T-helper 2 cell treated with Interferon-gamma antibody and Interleukin-4, amounts not matched to agents 5 μg/mL and 100 μg/mL, for 36 hours (primary cell): ENCODE measurements at places on chromosomes 6 and 20.

GRCh38 chr6:121823437-121823851 lies 388.0 kb downstream of the GJA1 start:
- H3K27me3 ChIP-seq, result no peaks in the 10 kb centered on the region
- DNase-seq, result no peak
- no peaks in the 10 kb centered on the region for H3K4me1 ChIP-seq
- peaks cover 3% of the 10 kb centered on the region for H3K36me3 ChIP-seq
- no peak overlapping the region for H3K27ac ChIP-seq

DNA sequence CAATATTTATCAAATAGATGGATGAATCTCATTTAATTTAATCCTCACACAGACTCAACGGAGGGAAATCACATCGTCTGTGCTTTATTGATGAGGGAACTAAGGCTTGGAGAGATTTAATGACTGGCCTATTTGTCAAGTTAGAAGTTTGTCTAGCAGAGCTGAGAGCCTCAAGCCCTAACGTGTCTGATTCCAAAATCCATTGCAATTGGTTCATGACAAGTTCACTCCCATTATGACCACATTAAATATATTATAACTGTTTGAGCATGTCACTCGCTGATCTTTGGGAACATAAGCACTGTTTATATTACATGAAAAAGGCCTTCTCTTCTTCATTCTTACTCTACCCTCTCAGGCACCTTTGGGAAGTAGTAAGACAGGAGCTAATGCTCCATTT lies 89.4 kb upstream of the SIRPA start:
- H3K27me3 ChIP-seq, result peaks cover 47% of the 10 kb centered on the region
- H3K36me3 ChIP-seq, result no peaks in the 10 kb centered on the region
- peaks cover 9% of the 10 kb centered on the region for H3K4me1 ChIP-seq
- H3K4me3 ChIP-seq, result no peak overlapping the region

DNA sequence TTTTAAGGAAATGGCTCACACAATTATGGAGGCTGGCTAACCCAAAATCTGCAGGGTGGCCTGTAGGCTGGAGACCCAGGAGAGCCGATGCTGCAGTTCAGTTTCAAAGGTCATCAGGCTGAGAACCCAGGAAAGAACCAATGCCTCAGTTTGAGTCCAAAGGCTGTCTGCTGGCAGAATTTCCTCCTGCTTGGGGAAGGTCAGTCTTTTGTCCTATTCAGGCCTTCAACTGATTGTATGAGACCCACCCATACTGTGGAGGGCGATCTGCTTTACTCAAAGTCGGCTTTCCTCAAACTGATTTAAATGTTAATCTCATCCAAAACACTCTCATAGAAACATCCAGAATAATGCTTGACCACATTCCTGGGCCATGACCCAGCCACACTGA lies 189.7 kb upstream of the CDYL start:
- H3K27me3 ChIP-seq, result no peaks in the 10 kb centered on the region
- no peak overlapping the region for H3K4me3 ChIP-seq
- H3K27ac ChIP-seq, result no peak overlapping the region
- H3K4me1 ChIP-seq, result no peaks in the 10 kb centered on the region

DNA sequence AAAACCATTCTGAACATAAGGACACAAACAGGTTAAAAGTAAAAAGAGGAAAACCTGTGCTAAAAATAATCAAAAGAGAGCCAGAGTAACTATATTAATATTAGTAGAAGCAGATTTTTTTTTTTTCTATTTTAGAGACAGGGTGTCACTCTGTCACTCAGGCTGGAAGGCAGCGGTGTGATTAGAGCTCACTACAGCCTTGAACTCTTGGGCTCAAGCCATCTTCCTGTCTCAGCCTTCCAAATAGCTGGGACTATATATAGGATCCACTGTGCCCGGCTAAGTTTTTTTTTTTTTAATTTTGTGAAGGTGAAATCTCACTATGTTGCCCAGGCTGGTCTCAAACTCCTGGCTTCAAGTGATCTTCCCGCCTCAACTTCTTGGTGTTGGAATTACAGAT lies 33.4 kb upstream of the PLN start:
- H3K27me3 ChIP-seq, result no peaks in the 10 kb centered on the region
- peaks cover 6% of the 10 kb centered on the region for H3K4me1 ChIP-seq
- no peak overlapping the region for H3K27ac ChIP-seq
- no peak overlapping the region for H3K4me3 ChIP-seq
- no peak for DNase-seq

DNA sequence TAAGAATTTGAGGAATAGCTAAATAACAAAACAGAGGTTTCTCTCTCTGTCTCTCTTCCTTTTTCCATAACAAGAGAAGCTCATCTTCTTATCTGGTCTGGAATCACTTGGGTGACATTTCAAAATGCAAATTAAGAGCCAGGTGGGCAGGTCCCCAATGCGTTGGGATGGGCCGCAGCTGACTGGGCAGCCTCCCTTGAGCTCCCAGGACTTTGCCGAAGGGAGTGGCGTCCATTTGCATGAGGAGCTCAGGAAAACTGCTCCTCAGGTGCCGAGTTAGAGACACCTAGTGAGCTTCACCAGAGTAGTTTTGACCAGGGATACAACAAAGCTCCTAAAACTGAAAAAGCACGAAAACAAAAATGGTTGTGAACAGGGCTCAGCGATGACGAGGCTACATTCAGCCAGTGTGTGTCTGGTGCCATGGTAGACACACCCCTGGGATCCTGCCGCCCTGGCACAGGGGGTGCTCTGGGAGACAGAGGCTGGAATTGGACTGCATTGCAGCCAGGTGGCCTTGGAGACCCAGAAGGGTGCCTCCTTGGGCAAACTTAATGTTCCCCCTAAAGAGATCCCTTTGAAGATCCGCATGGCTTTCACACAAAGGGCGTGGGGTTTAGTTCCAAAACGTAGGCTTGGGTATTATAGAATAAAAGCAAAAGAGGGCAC lies 13.5 kb upstream of the SERPINB6 start:
- no peak overlapping the region for H3K27ac ChIP-seq
- peaks cover 16% of the 10 kb centered on the region for H3K4me1 ChIP-seq
- no peaks in the 10 kb centered on the region for H3K36me3 ChIP-seq
- peaks cover 10% of the 10 kb centered on the region for H3K27me3 ChIP-seq
- DNase-seq, result no peak

- H3K36me3 ChIP-seq, result peaks cover 40% of the 10 kb centered on the region
- no peaks in the 10 kb centered on the region for H3K27me3 ChIP-seq
- H3K27ac ChIP-seq, result peak overlapping the region; percentile 78
- peak; percentile 69 for DNase-seq
- peak overlapping the region; percentile 70 for H3K4me3 ChIP-seq
Measured at GRCh38 chr6:89952686-89953085, 58.4 kb downstream of the GJA10 start.

DNA sequence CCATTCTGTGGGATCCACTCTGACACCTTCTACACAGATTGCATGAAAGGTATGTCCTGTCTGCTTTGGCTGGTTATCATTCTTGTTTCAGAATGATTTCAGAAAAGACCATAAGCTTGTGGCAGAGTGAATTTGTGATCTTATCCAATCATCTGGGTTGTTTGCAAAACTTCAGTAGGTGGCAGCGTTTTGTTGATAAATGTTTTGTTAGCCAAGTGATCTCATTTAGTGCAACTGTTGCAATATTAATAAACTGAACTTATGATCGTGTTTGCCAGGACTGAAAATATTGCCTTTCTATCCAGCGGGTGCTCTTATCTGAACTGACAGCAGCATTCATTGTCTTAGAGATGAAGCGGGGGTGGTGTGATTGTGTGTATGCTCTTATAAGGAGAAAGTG lies 613.2 kb upstream of the NOX3 start:
- DNase-seq, result no peak
- no peaks in the 10 kb centered on the region for H3K36me3 ChIP-seq
- no peak overlapping the region for H3K27ac ChIP-seq
- no peak overlapping the region for H3K4me3 ChIP-seq
- H3K27me3 ChIP-seq, result no peaks in the 10 kb centered on the region

- no peak overlapping the region for H3K27ac ChIP-seq
- H3K27me3 ChIP-seq, result no peaks in the 10 kb centered on the region
- H3K36me3 ChIP-seq, result no peaks in the 10 kb centered on the region
- DNase-seq, result no peak
- no peak overlapping the region for H3K4me3 ChIP-seq
Measured at GRCh38 chr6:170238741-170239565, 51.9 kb downstream of the DLL1 start.

GRCh38 chr20:59253779-59254319 lies 46.6 kb upstream of the EDN3 start:
- peak overlapping the region; percentile 81 for H3K4me3 ChIP-seq
- peaks cover 1% of the 10 kb centered on the region for H3K27me3 ChIP-seq
- DNase-seq, result peak; percentile 24
- H3K4me1 ChIP-seq, result peaks cover 47% of the 10 kb centered on the region
- H3K27ac ChIP-seq, result peak overlapping the region; percentile 93
- H3K36me3 ChIP-seq, result peaks cover 45% of the 10 kb centered on the region

DNA sequence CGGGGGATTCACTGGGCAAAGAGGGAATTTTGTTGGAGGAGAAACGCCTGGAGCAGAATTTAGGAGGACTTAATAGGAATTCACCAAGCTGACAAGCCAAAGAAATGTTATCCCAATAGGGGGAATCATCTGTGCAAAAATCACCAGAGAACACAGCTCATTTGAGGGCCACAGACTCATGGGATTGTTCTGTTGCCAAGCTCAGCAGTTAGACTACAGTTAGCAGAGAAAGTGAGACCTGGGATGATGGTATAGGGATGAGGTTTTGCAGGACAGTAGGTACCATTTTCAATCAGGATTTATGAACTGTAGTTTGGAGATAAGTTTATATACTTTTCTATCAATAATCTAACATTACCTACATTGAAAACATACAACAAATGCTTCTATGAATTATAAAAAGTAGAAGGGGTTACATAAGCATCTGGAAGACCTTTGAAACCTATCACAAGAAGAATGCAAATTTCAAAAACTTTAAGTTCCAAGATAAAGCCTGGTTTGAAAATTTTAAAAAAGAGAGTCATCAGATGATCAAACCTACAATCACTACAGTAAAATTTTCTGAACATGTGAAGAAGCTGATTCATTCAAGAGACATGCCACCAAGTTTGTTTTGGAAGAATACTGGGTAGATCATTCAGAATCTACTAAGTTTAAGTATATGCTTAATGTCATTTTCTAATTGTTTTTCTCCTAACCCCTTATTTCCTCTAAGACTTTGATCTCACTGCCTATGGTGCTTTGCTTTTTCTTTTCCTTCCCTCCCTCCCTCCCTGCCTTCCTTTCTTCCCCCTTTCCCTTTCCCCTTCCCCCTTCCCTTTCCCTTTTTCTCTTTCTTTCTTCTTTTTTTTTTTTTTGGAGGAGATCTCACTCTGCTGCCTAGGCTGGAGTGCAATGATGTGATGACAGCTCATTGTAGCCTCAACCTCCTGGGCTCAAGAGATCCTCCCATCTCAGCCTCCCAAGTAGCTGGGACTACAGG lies 81.5 kb downstream of the KIF13A start:
- H3K36me3 ChIP-seq, result no peaks in the 10 kb centered on the region
- no peak overlapping the region for H3K4me3 ChIP-seq
- H3K27me3 ChIP-seq, result peaks cover 15% of the 10 kb centered on the region

- no peaks in the 10 kb centered on the region for H3K4me1 ChIP-seq
- no peak overlapping the region for H3K4me3 ChIP-seq
Measured at GRCh38 chr20:37375227-37375626, 29.3 kb downstream of the SRC start.

DNA sequence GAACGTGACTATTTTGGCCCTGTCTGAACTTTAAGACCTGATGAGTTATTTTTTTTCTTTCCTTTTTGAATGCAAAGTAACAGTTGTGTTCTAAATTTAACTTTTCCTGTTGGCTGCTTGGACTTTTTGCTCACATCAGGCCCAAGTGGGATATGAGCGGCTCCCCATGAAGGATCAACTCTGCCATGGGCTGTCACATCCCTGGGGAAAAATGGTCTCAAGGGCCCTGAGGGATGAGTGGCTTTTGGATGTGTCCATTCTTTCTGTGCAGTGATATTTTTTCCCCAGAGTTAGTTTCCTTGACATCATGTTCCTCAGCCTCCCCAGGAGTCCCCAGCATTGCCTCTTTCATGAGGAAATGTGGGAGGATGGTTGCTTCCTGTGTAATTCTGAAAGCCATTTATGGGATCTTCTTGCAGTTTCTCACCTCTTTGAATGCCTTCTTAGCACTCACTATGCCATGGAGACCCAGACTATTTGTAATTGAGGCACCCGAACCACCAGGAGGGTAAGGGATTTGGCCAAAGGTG lies 92.5 kb downstream of the SLC24A3 start:
- no peak overlapping the region for H3K4me3 ChIP-seq
- H3K36me3 ChIP-seq, result no peaks in the 10 kb centered on the region
- no peaks in the 10 kb centered on the region for H3K4me1 ChIP-seq
- DNase-seq, result no peak
- H3K27me3 ChIP-seq, result no peaks in the 10 kb centered on the region
- H3K27ac ChIP-seq, result no peak overlapping the region

DNA sequence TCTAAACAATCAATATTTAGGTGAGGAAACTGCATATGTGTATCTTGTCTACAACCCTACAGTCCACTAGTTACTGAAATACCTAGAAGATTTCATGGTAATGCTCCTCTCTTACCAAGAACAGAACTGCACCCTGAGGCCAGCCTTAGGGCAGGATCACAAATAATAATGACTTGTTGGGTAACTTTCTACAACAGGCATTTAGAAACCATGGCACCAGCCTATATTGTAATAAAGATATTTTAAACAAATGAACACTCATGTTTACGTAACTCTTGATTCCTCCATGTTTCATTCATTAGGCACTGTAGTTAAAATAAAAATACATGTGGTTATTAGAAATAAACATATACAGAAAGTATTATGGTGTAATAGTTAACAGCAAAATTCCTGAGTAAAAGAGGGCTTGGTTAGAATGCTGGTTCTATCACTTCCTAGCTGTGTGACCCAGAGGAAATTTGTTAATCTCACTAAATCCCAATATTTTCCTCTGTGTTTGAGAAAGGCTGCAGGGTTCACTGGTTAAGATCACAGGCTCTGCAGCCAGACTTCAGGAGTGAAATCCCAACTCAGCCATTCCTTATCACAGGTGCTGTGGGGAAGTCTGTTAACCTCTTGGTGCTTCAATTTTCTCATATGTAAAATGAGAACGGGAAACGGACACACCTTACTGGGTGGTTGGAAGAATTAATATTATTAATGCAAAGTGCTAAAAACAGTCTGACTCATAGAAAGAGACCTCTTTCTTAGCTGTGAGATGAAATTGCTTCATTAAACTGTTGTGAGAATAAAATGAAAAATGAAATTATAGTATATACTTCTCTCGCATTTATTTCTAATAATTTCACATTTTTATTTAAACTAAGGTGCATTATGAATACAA lies 8.5 kb downstream of the HMGN3 start:
- peaks cover 5% of the 10 kb centered on the region for H3K4me1 ChIP-seq
- H3K27me3 ChIP-seq, result no peaks in the 10 kb centered on the region
- no peaks in the 10 kb centered on the region for H3K36me3 ChIP-seq
- H3K4me3 ChIP-seq, result no peak overlapping the region
- no peak overlapping the region for H3K27ac ChIP-seq
- no peak for DNase-seq

DNA sequence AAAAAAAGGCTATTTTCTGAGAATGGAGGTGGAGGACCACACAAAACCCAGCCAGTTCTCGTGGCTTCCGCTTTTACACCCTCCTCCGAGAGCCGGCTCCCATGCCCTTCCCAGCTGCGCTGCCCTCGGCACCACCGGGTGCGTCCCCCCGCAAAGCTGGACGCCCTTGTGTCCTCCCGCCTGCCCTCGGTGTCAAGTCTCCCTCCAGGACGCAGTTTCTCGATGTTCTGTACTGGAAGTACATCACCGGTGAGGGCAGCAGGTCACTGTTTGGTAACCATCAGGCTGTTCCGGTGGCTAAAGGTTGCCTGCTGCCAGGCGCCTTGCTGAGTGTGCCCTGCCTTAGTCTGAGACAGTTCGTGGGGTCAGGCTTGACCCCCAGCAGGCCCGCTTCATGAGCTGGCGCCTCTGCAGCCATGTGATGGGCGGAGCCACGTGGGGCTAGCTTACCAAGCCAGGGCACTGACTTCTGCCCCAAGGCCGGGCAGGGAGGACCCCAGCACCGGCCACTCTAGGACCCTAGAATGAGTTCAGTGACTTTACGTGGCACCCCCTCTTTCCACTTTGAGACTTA lies 34.6 kb downstream of the RREB1 start:
- no peaks in the 10 kb centered on the region for H3K36me3 ChIP-seq
- no peak for DNase-seq
- peak overlapping the region; percentile 31 for H3K27ac ChIP-seq
- H3K4me3 ChIP-seq, result no peak overlapping the region
